Heart right ventricle (tissue), 16 donors: ENCODE measurements at places on chromosomes 1 and 21. TPM values are rescaled to one million over a fixed set of nuclear protein-coding genes. Genes with fewer than 3 reads are reported as not detected.

OPRD1 gene
- not detected for polyA plus RNA-seq

RIMS3 gene
- 0.22 TPM for polyA plus RNA-seq

DNA sequence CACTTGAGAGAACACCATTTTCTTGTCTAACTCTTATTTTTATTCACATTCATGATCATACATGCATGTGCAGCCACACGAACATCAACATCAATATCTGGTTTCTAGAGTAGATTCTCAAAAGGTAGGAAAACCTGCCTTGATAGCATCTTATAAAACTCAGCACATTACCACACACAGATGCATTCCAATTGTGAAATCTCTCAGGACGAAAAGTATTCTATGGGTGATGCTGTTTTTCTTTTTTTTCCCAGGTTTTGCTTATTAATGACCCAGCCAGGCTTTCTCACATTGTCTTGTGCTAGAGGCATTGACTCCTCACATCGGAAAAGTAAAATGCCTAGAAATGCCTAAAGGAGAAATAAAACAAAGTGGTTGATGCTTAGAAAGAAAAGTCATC lies 562.8 kb downstream of the KIF26B start:
- DNase-seq, result no peak
- H3K27ac ChIP-seq, result no peak overlapping the region
- no peaks in the 10 kb centered on the region for H3K27me3 ChIP-seq
- no peaks in the 10 kb centered on the region for H3K36me3 ChIP-seq
- no peak overlapping the region for H3K4me3 ChIP-seq
- no peaks in the 10 kb centered on the region for H3K4me1 ChIP-seq

DNA sequence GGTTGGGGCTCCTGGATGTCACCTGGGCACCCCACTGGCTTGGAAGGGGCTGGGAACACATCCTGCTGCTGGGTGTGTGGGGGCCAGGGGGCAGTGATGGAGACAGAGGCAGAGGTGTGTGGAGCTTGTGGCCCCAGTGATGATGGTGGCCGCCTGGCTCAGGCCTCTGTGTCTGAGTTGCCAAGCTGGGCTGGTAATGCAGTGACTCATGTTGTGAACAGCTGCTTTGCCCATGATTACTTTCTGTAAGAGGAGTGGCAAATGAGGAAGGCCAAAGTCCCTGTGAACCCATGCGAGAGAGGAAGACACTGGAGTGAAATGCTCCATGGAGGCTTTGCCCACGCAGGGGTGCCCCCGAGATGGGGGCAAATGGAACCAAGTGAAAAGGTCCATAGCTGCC lies 86.8 kb downstream of the KCNJ6 start:
- peaks cover 7% of the 10 kb centered on the region for H3K27me3 ChIP-seq
- no peak overlapping the region for H3K4me3 ChIP-seq
- H3K36me3 ChIP-seq, result no peaks in the 10 kb centered on the region
- DNase-seq, result no peak
- no peak overlapping the region for H3K27ac ChIP-seq

- H3K4me3 ChIP-seq, result no peak overlapping the region
- no peak overlapping the region for H3K27ac ChIP-seq
- H3K36me3 ChIP-seq, result no peaks in the 10 kb centered on the region
Observed at GRCh38 chr1:226558036-226558650, 9.6 kb downstream of the STUM start.

DNA sequence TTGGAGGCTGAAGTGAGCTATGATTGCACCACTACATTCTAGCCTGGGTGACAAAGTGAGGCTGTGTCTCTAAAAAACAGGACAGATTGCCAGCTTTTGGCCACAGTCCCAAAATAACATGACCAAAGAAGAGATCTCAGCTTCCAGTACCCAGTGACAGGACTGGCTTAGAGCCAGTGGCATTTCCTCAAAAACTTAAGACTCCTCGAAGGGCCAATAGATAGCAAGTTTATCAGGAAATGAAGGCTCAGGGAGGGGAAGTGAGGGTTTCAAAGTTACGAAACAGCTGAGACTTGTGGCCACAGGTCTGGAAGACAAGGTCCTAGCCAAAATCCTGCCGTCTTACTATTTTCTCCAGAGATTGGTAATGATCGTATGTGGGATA lies 6.3 kb upstream of the TMEM39B start:
- peak; percentile 76 for DNase-seq
- peaks cover 12% of the 10 kb centered on the region for H3K36me3 ChIP-seq
- H3K27me3 ChIP-seq, result no peaks in the 10 kb centered on the region
- H3K27ac ChIP-seq, result no peak overlapping the region
- H3K4me1 ChIP-seq, result peaks cover 29% of the 10 kb centered on the region

DNA sequence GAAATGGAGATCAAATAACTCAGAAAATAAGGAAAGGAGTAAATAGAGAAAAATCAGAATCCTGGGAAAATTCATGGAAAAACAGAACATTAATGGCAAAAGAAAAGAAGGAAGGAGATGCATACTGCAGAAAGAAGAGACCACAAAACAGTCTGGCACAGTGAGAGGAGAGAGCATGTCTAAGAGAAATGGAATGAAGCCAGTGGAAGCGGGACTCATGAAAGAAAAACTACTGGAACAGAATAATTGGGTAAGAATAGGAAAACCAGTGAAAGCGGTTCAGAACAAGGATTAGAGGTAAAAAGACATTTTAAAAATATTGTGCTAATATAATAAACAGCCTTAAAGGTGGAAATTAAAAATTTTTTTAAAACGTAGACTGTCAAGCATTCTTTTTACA lies 93.6 kb upstream of the GREM2 start:
- no peak overlapping the region for H3K4me3 ChIP-seq
- H3K27me3 ChIP-seq, result no peaks in the 10 kb centered on the region
- no peak overlapping the region for H3K27ac ChIP-seq
- no peaks in the 10 kb centered on the region for H3K36me3 ChIP-seq
- DNase-seq, result no peak

- no peaks in the 10 kb centered on the region for H3K27me3 ChIP-seq
- H3K4me3 ChIP-seq, result no peak overlapping the region
- DNase-seq, result no peak
Observed at GRCh38 chr1:31640964-31641363, 3.7 kb downstream of the PEF1 start.
